Activated CD8-positive, alpha-beta memory T cell treated with anti-CD3 and anti-CD28 coated beads for 48 hours (primary cell): ENCODE measurements at places on chromosomes 12 and 14.

DNA sequence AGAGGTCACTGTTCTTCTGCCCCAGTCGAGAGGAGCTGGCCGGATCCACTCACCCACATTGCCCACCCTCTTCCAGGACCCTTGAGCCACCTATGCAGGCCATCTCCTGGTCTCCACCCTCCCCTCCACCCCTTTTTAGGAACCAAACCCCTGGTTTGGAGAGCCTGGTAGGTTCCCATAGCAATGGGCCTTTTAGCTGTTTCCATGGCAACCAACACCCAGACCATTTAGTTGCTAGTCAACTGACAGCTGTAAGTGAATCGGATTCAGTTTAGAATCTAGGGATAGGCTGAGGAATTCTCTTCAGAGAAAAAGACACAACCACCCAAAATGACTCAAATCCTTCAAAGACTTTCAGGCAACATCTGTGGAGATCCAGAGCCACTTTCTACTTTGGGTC lies 16.5 kb downstream of the NPC2 start:
- no peak for DNase-seq

DNA sequence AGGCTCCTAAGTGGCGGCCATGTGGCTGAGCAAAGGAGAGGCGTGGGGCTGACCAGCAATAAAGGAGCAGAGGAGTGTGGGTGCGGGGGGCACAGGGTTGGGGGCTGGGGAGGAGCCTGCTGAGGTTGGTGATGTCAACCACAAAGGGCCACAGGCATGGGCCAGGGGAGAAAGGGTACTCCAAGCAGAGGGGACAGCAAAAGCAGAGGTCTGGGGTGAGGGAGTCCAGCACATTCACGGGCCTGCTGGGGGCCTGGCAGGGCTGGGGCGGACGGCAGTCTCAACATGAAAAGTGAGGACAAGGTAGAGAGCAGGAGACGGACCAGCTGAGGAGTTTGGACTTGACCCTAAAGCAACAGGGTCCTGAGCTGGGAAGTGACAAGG lies 81.7 kb downstream of the CHGA start:
- no peak for DNase-seq

DNA sequence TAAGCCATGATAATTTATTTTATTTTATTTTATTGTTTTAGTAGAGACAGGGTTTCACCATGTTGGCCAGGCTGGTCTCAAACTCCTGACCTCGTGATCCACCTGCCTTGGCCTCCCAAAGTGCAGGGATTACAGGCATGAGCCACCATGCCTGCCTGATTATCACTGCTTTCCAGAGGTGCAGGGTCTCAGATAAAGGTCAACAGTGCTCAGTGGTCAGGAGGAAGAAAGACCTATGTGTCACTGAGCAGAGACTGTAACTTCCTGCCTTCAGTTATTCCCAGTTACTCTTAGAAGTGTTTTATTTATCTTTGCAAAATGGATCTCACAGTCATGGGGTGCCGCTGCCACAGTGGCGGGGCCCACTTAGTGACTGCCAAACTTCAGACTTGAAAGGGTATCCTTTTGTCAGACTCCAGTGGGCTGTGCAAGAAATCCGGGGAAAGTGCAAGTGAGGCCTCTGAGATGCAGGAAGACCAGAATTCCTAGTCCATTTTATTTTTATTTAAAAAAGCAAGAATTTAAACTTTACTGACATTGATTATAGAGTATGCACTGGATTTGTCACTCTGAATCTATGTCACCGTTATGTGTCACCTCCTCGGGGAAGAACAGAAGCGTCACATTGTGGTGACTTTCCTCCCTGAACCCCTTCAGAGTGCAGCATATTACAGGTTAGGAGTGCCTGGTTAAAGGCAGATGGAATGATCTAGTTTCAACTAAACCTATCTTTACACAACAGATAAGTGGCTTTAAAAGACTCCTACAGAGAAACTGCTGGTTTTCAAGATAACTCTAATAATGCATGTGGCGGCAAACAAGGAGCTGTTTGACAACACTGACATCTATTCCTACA lies 59.1 kb upstream of the BICD1 start:
- DNase-seq = no peak

GRCh38 chr12:19138956-19139355 lies 9.4 kb downstream of the PLEKHA5 start:
- DNase-seq = no peak

DNA sequence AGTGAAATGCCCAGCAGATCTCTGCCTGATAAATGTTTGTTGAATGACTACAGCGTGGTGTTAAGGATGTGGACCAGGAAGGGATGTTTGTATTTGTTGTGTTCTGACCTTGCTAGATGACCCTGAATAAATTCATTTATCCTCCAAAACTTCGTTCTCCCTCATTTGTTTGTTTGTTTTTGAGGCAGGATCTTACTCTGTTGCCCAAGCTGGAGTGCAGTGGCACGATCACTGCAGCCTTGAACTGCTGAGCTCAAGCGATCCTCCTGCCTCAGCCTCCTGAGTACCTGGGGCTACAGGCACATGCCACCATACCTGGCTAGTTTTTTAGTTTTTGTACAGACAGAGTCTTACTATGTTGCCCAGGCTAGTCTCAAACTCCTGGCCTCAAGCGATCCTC lies 96.7 kb downstream of the TSPAN9 start:
- no peak for DNase-seq

GRCh38 chr12:1800401-1801302 lies 19.7 kb upstream of the LRTM2 start:
- no peak for DNase-seq

DNA sequence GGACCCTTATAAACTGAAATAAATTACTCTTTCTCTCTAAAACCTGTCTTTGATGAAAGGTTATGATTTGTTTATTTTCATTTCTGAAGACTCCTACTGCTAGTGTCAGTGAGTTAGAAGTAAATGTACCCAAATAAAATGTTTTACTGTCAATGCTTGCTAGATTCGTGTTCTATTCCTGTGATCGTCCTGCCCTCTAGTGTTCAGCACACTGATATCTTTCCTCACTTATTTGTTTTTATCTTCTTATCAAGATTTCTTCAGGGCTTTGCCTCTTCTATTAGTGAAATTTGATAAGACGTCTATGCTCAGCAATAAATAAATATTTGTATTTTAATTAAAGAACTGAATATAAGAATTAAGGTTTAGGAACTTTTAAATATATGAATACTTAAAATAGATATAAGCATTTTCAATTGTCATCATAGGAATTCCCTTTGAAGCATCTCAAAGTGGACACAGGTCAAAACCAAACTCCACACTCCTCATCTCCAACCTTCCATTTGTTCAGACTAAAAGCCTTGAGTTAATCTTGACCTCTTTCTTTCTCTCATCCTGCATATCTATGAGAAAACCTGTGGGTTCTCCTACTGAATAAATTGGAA lies 75.8 kb downstream of the C12orf50 start:
- DNase-seq = no peak
